ACHN (cell line): ENCODE measurements at places on chromosomes 3 and 15.

- DNase-seq, result no peak
Measured at GRCh38 chr3:27614592-27614991, 107.5 kb downstream of the EOMES start.

DNA sequence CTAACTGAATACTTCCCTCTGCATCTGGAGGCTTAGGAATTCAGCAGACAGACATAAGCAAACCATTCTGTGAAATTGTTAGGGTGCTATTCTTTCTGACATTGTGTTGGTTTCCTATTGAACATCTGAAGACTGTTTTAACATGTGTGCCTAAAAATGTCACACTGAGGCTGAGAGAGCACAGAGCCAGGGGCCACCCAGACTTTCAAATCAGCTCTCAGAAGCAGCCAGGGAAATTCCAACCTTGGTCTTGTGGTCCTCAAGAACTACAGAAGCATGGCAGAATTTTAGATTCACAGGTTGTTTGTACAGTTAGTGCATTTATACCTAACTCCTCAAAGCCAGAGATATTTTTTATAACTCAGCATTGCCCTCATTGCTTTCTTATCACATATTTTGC, 929.2 kb upstream of the CFAP20DC start:
- DNase-seq, result no peak

- no peak for DNase-seq
Measured at GRCh38 chr3:78634316-78634715, 1133.5 kb downstream of the ROBO1 start.

DNA sequence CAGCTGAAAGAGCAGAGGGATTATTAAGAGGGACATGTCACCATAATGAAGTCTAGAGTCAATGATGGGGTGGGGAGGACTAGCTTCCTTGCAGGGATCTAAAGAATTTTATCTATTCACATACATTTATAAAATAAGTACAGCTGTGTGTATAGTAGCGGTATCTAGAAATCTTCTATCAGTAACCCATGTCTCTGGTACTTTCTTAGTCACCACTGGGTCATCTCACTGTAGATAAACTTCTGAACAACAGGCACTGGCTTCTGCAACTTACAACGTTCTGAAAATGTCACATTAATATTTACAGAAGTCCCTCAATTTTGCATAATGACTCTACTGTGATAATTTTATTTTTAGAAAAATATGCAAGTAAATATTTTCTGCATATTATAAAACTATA, 401.7 kb downstream of the TBC1D5 start:
- no peak for DNase-seq

DNA sequence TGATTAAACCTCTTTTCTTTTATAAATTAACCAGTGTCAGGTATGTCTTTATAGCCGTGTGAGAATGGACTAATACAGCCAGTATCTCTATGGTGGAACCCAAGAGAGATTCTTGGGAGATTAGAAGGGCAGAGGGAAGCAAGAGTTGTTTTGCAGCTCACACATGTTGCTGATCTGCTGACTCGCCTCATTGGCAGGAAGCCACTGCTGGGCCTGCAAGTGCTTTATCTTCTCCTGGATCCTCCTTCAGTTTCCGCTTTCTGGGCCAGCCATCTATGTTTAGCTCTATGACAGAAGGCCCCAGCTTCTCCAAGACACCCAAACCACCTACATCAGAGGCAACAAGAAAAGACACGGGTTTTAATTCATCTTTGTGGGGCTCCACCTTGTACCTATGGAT, 23.4 kb upstream of the GALNT15 start:
- no peak for DNase-seq

DNA sequence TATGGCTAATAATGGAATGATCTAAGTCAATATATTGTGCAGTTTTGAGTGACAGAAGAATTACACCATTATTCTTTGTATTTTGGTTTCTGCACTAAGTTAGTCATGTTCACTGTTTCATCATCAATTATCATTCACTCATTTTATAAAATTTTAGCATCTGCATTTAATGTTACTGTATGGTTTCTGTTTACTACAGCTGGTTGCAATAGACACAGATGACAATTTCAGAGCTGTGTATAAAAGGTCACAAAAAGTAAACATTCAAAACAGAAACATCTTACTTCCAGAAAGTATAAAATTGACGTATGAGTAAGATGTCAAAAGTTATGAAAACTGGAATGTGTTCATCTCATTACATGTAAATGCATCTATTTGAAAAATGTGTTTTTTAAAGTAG, 111.1 kb upstream of the GBE1 start:
- no peak for DNase-seq

- no peak for DNase-seq
Measured at GRCh38 chr3:170734735-170735065, 135.3 kb downstream of the RPL22L1 start.

GRCh38 chr3:23923786-23924185, 6.9 kb downstream of the RPL15 start:
- peak; percentile 26 for DNase-seq

DNA sequence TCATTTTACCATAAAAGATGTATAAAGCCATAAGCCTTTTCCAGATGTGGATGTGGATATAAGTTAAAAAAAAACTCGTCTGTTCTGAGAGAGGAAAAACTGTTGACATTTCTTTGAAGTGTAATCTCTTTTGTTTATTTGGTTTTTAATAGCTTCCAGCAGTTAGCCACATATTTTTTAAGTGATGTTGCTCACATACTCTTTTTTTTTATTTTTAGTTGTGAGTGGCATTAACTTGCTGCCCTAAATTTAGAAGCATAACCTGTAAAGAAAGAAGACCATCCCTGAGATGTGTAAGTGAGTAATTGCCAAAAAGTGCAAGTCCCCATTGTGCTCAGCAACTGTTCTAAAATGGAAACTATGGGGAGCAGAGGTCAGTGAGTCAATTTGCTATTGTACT, 415.9 kb upstream of the MDFIC2 start:
- no peak for DNase-seq

DNA sequence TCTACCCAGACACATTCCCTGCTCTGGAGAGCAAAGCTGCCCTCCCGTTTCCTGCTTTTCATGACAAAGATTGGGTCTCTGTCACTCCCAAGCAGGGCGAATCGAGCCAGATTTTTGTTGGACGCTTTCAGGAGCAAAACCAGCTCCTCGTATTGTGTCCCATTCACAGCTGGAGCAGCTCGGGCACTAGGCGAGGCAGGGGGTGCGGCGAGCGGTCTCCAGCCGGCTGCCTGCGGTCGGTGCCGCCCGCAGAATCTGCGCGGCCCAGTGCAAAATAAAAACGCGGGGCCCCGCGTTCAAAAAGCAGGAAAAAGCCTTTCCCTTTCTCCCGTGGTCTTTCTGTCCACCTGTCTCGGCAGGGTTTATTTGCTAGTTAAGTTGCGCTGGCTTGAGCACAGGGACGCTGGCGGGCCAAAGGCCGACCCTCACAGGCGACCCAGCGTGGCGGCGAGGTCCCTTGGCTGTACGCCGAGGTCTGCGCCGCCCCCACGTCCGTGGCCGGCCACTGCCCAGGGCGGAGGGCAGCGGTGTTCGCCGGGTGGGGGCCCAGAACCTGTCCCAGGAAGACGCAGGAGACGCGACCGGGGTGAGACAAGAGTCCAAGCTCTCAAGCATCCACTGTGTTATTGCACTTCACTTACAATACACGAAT, 71.2 kb downstream of the CYP19A1 start:
- no peak for DNase-seq

DNA sequence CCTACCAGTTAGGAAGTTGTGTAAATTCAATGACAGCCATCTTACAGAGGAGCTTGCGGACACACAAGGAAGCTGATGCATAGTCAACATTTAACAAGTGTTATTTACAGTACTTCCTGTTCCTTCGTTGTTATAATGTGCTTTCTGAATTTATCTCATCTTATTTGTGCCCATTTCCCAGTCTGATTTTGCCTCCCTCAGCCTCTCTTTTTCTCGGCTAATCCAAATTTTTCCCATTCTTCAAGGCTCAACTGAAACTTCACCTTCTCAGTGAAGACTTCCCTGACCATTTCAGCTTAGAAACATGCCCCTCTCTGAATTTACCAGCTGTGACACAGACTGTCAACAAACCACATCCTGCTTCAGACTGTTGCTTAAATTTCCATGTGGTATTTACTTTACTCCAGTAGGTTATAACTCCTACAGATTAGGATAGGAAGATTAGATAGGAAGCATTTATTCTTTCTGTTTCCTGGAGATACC, 55.7 kb upstream of the CP start:
- peak; percentile 10 for DNase-seq

DNA sequence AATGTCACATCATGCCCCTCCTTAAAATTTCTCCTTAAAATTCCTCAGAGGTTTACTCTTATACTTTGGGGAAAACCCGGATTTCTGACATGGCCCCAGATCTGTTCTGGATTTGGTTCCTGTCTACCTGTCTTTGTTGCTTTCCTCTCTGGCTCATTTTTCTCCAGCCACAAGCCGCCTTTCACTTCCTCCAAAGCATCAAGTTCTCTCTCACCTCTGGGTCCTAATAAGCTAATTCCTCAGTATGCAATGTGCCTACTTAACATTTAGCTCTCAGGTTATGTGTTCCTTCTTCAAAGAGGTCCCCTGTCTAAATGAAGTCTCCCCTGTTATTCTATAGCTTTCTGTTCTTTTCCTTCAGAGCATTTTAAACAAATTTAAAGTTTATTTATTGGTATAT, 16.1 kb downstream of the HMG20A start:
- no peak for DNase-seq

DNA sequence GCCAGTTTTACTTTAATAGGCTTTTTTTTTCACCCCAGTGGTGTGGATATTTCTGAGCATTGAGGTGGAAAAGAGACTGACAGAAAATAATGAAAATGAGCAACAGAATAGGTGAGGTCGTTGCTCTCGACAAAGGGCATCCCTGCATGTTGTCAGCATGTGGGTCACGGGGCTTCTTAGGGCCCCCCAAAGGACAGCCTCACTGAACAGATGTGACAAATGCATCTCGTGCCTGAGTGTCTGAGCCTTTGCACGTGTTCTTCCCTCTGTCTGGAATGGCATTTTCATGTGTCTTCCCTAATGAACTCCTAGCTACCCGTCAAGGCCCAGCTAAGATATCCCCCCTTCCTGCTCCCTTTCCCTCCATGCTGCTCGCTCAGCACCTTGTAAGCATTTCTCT, 31.8 kb downstream of the FAH start:
- no peak for DNase-seq

DNA sequence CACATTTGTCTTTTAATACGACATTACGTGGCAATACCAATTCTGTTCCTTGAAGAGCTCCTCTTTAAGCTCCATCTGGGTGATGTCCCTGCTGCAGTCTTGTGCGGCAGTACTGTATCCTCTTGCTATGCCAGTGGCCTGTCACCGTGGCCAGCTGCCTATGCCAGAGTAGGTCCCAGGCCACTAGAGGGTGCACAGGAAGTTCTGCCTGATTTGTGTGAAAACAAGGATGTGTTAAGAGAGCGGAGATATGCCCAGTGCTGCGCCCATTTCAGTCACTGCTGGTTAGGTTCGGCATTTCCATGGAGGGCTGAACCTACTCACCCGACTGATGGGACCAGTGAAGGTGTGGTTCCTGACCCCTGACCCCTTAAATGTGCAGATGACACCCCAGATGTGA, 25.2 kb downstream of the NIPA1 start:
- peak; percentile 21 for DNase-seq

GRCh38 chr3:138567403-138567802, 26.7 kb downstream of the CEP70 start:
- DNase-seq, result peak; percentile 4

GRCh38 chr3:632571-633170, 436.1 kb downstream of the CHL1 start:
- DNase-seq, result peak; percentile 60

- DNase-seq, result no peak
Measured at GRCh38 chr3:63324621-63325020, 46.5 kb downstream of the SYNPR start.

DNA sequence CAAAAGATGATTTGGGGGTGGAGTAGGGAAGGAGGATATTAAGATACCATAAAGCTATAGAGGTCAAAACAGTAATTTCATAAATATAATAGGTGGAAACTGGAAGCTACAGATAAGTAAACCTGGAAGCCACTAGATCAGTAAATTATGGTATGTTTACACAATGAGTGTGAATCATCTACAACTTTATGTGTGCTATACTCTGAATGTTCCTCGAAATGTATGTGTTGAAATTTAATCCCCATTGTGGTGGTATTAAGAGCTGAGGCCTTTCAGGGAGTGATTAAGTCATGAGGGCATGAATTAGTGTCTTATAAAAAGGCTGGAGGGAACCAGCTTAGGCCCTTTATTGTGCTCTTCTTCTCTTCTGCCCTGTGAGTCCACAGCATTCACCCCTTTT, 25.2 kb downstream of the EOMES start:
- no peak for DNase-seq

GRCh38 chr3:107263269-107264021, 113.8 kb upstream of the CCDC54 start:
- no peak for DNase-seq

- DNase-seq, result no peak
Measured at GRCh38 chr15:57503051-57503702, 88.5 kb upstream of the MYZAP start.

DNA sequence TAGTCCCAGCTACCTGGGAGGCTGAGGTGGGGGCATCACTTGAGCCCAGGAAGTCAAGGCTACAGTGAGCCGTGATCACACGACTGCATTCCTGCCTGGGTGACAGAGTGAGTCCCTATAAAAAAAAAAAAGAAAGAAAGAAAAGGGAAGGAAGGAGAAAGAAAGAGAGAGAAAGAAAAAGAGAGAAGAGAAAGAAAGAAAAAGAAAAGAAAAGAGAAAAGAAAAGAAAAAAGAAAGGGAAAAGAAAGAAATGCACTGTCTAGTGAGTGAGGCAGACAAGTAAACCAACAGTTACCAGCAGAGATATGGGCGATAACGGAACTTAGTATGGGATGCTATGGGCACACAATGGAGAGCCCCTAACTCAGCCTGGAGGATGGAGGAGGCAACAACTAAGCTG, 37.2 kb upstream of the TSEN2 start:
- DNase-seq, result no peak

DNA sequence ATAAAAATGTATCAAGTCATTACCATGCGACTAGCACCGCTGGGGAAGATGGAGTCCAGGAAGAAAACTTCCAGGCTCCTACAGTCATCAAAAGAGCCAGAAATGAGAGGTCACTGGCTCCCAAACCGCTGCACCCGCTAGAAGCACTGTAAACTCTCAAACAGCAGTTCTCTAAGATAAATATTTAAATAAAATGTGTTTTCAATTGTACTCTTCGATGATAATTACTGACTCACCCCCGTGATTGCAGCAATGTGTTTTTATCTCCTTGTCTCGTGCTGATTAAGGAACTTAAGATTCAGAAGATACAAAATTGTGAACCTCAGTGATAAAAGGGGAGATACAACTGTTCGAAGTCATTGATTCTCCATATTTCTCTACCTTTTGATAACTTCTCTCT, 45.8 kb upstream of the FOXP1 start:
- DNase-seq, result no peak

GRCh38 chr3:27526614-27527315, 42.6 kb upstream of the SLC4A7 start:
- no peak for DNase-seq

DNA sequence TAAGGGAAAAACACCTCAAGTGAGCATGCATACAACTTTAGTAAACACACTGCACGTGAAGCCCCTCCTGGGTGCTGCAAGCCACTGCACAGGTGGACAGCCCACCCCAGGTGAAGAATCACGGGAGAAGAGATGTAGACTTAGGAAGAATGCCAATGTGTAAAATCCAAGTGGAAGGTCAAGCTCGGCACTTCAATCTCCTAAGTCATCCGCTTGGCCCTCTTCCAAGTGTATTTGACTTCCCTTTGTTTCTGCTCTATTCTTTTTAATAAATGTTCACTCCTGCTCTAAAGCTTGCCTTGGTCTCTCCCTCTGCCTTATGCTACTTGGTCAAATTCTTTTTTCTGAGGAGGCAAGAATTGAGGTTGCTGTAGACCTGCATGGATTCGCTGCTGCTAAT, 316.6 kb downstream of the EDEM1 start:
- no peak for DNase-seq
